ENCODE measurements at places on chromosomes 7 and 10.

- DNase-seq = peak; percentile 68
Measured at GRCh38 chr10:78657163-78657861, 411.5 kb upstream of the ZMIZ1 start.

- DNase-seq = no peak
Measured at GRCh38 chr10:122590153-122590552, 29.6 kb downstream of the DMBT1 start.

- no peak for DNase-seq
Measured at GRCh38 chr10:123149162-123149567, 1.2 kb downstream of the HMX2 start.

DNA sequence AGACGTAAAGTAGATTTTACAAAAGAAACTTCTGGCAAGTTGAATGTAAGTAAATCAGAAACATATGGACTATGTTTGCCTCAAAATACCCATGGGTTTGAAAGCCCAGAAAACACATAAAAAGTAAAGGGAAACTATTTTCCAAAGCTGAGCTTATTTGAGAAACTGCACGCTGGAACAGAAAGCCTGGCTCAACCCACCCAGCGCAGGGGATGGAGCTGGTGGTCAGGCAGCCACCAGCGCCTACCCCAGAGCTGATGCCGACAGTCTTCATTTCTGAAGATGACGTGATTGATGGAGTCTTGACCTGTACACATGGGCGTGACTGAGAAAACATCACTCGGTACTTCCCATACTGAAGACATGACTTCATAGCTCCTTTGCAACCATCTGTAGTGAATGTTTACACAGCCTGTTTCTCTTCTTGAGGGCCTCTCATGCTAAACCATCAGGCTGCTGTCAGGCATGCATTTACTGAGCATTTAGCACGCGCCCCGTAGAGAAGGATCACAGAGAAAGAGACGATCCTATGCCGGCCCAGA lies 232.6 kb upstream of the AUTS2 start:
- no peak for DNase-seq

GRCh38 chr10:6778992-6779701 lies 199.1 kb upstream of the PRKCQ start:
- peak; percentile 6 for DNase-seq

- no peak for DNase-seq
Measured at GRCh38 chr7:44087911-44088838, 5.8 kb upstream of the POLM start.

DNA sequence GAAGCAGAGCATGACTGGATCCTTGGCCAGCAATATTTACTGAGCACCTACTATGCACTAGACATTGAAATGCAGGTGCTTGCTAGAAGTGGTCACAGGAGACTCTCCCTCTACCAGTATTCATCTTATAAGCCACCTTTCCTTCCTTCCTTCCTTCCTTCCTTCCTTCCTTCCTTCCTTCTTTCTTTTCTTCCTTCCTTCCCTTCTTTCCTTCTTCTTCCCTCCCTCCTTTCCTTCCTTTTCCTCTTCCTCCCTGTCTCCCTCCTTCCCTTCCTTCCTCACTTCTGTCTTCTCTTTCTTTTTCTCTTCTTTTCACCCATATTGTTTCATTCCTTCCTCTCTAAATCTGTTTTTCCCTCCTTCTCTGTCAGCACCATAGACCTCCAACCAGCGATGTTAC lies 47.3 kb upstream of the TCF7L2 start:
- DNase-seq = no peak

GRCh38 chr10:48613016-48613415 lies 8.1 kb upstream of the ARHGAP22 start:
- DNase-seq = peak; percentile 82

GRCh38 chr7:20298486-20298901 lies 32.2 kb upstream of the ITGB8 start:
- DNase-seq = peak; percentile 56

GRCh38 chr10:131346456-131346855 lies 34.9 kb upstream of the TCERG1L start:
- no peak for DNase-seq

GRCh38 chr10:129919358-129919757 lies 44.7 kb downstream of the EBF3 start:
- DNase-seq = no peak
